ENCODE measurements at places on chromosomes 11 and 22.

- H3K27ac ChIP-seq = no peak overlapping the region
- no peaks in the 10 kb centered on the region for H3K36me3 ChIP-seq
- DNase-seq = no peak
- H3K4me3 ChIP-seq = no peak overlapping the region
- H3K4me1 ChIP-seq = no peaks in the 10 kb centered on the region
Observed at GRCh38 chr11:89433278-89433677, 57.9 kb downstream of the NOX4 start.

DNA sequence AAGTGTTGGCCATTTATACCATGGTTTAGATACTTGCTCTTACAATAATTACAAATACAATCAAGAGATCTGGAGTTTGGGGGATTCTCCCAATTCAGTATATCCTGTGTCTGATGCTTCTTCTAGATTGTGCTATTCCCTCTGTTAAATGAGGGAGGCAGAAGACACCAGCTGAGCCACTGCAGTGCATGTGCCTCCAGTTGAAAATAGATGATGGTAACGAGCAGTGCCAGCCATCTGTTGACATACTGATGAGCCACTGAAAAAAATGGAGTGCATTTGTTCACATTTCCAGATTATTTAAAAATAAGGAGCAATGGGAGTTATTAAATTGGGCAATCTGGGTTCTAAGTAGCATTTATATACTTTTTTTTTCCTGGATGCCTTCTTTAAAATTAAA, 1428.0 kb upstream of the TENM4 start:
- H3K4me1 ChIP-seq = no peaks in the 10 kb centered on the region
- H3K27ac ChIP-seq = no peak overlapping the region
- no peak for DNase-seq
- no peak overlapping the region for H3K4me3 ChIP-seq

DNA sequence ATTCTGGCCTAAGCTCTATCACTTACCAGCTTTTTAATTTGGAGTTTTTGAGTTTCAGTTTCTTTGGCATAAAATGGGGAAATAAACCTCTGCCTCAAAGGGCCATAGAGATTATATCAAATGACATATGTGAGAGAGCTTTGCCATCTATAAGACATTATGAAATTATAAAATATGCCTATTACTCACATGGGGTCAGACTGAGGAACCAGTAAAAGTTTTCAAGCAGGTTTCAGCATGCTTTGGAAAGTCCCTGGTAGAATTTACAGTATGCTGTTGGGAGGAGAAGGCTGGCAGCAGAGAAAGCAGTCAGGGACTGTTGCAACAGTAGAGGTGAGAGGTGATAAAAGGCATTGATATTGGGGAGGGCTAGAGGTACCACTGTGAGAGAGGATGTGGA, 13.6 kb upstream of the MTNR1B start:
- H3K27me3 ChIP-seq = no peaks in the 10 kb centered on the region
- H3K4me1 ChIP-seq = no peaks in the 10 kb centered on the region
- DNase-seq = no peak
- no peaks in the 10 kb centered on the region for H3K36me3 ChIP-seq

DNA sequence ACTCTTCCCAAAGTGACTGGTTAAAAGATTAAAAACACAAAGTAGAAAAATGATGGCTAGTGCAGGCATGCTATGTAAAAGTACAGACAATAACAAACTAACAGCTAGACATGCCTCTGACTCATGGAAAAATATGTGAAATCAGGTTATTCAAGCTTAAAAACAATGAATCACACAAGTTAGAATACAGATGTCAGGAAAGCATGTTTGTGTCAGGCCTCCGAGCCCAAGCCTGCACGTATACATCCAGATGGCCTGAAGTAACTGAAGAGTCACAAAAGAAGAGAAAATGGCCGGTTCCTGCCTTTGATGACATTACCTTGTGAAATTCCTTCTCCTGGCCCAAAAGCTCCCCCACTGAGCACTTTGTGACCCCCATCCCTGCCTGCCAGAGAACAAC, 110.1 kb downstream of the NOX4 start:
- H3K36me3 ChIP-seq = no peaks in the 10 kb centered on the region
- no peak for DNase-seq
- H3K27me3 ChIP-seq = no peaks in the 10 kb centered on the region
- H3K4me3 ChIP-seq = no peak overlapping the region
- no peak overlapping the region for H3K27ac ChIP-seq

DNA sequence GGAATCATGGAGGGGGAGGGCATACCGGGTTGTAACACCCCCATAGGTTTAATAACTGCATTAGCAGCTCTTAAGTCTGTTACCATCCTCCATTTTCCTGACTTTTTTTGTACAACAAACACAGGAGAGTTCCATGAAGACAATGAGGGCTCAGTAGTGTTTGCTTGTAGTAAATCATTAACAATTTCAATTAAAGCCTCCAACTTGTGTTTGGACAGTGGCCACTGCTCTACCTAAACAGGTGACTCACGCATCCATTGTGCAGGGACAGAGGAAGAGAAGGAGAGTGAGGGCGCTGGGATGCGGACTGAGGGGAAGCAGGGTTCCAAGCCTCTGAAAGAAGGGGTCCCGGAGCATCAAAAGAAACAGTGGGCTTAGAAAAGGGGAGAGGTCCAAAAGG, 21.3 kb upstream of the MTNR1B start:
- no peak overlapping the region for H3K4me3 ChIP-seq
- no peaks in the 10 kb centered on the region for H3K27me3 ChIP-seq
- H3K36me3 ChIP-seq = no peaks in the 10 kb centered on the region
- H3K4me1 ChIP-seq = no peaks in the 10 kb centered on the region

- no peak overlapping the region for H3K27ac ChIP-seq
- no peaks in the 10 kb centered on the region for H3K36me3 ChIP-seq
- DNase-seq = no peak
Observed at GRCh38 chr22:26606611-26607010, 11.2 kb downstream of the CRYBB1 start.

GRCh38 chr11:118705111-118705741, 25.8 kb upstream of the TREH start:
- H3K36me3 ChIP-seq = no peaks in the 10 kb centered on the region
- no peak overlapping the region for H3K27ac ChIP-seq
- H3K27me3 ChIP-seq = no peaks in the 10 kb centered on the region
- no peaks in the 10 kb centered on the region for H3K4me1 ChIP-seq

GRCh38 chr22:35217527-35217926, 39.8 kb upstream of the HMGXB4 start:
- H3K4me1 ChIP-seq = no peaks in the 10 kb centered on the region
- H3K27me3 ChIP-seq = no peaks in the 10 kb centered on the region
- H3K4me3 ChIP-seq = no peak overlapping the region
- DNase-seq = no peak

DNA sequence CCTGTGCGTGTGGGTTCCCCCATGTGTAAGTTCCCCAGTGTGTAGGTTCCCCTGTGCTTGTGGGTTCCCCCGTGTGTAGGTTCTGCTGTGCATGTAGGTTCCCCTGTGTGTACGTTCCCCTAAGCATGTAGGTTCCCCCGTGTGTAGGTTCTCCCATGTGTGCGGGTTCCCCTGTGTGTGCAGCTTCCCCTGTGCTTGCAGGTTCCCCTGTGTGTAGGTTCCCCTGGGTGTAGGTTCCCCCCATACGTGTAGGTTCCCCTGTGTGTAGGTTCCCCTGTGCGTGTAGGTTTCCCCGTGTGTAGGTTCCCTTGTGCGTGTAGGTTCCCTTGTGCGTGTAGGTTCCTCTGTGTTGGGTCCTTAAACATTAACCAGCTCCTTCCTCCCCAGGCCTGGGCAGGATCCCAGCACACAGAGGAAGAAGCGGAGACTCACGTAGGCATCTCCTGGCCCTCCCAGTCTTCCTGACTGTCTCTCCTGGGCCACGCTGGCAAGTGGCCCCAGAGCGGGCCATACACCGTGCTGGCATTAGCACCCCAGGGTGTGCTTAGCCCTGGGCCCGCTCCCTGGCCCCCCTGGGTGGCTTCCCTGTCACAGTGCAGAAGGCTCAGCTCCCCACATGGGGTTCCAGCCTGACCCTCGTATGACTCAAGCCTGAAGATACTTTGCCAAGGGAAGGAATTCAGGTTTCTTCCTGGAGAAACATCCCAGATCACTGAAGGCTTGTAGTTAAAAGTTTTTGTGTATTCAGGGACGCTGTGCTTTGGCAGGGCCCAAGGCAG, 2.8 kb upstream of the GRAMD4 start:
- H3K27me3 ChIP-seq = no peaks in the 10 kb centered on the region
- H3K27ac ChIP-seq = no peak overlapping the region
- peaks cover 46% of the 10 kb centered on the region for H3K36me3 ChIP-seq

- H3K4me3 ChIP-seq = no peak overlapping the region
- no peak overlapping the region for H3K27ac ChIP-seq
- no peaks in the 10 kb centered on the region for H3K27me3 ChIP-seq
Observed at GRCh38 chr22:25554238-25554671, 10.2 kb upstream of the GRK3 start.

DNA sequence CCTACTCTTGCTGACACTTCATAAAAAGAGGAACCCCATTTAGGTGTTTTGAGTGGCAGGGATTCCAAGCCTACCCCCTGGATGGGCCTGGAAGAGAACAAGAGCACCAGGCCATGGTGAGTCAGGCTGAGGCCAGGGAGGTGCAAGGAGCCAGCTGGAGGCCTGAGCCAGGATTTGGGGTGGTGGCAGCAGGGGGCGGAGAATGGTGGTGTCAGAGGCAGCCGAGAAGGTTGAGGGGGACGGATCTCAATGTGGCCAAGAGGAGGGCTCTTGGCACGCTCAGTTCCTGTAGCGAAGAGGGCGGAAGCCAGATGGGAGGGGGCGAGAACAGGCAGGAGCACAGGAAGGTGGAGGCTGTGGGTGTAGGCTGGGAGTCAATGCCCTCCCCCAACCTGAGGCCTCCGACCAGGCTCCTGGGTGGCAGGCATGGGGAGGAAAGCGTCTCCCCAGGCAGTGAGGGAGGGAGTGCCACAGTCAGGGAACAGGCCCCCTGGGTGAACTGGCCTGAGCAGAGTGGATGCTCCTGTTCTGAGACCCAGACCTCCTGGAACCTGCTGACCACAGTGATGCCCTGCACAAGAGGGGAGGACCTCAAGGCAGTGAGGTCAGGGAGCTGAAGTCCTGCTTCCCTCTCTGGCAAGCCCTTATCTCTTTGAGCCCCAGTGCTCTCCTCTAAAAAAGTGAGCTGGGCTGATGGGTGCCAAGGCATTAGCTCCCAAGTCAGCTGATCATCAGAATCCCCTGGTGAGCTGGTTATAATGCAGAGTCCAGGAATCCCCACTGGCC, 13.9 kb downstream of the RTN4RL2 start:
- H3K4me3 ChIP-seq = no peak overlapping the region
- no peak for DNase-seq
- H3K27me3 ChIP-seq = no peaks in the 10 kb centered on the region
- H3K27ac ChIP-seq = no peak overlapping the region

DNA sequence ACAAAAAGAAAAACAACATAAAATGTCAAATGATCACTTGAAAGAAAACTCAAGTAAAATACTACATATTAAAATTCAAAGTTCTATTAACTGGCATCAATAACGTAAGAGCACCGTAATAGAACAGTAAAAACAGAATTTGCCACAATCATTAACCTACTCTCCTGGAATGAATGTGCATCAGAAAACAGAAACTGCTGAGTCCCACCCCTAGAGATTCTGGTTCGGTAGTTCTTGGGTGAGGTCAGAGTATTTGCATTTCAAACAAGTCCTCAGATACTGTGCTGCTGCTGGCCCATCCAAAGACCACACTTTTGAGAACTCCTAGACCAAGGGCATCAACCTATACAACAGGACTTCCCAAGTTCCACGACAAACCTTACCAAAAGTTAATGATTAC, 23.5 kb downstream of the PITPNB start:
- H3K27ac ChIP-seq = no peak overlapping the region
- no peaks in the 10 kb centered on the region for H3K4me1 ChIP-seq
- no peak for DNase-seq
- no peak overlapping the region for H3K4me3 ChIP-seq
- H3K36me3 ChIP-seq = peaks cover 12% of the 10 kb centered on the region
- H3K27me3 ChIP-seq = no peaks in the 10 kb centered on the region

DNA sequence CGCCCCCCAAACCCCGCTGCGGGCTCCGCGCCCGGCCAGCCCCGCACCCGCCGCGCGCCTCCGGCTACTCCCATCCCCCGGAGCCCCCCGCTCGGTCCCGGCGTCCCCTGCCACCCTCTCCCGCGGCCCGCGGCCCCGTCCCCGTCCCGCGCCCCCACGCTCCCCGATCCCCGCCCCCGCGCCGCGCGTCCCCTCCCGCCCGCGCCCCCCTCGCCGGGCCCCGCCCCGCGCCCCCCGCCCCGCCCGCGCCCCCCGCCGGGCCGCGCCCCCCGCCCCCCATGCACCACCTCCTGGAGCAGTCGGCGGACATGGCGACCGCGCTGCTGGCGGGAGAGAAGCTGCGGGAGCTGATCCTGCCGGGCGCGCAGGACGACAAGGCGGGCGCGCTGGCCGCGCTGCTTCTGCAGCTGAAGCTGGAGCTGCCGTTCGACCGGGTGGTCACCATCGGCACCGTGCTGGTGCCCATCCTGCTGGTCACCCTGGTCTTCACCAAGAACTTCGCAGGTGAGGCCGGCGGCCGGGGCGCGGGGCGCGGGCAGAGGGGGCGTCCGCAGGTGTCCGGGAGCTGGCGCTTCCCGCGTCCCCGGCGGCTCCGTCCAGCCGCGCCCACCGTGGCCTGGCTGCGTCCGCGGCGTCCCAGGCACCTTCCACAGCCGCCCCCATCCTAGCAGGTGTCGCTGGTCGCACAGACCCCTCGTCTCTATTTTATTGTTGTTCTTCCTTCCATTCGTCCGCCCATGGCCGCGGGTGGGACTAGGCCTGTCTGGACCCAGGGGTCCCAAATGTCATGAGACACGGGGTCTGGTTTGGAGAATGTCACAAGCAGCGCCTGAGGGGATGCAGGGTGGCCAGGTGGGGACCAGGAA, at the start of gene PANX2:
Gene PANX2, plus strand, starts transcription at position 279 of the 866 bp plus-strand sequence. Its CDS starts 0 bp downstream, at position 279.
- no peak within 1 kb of the TSS for H3K27ac ChIP-seq
- peak within 1 kb of the TSS; percentile 8 for H3K4me3 ChIP-seq
- no peaks in the 10 kb centered on the region for H3K36me3 ChIP-seq
- H3K4me1 ChIP-seq = peaks cover 9% of the 10 kb centered on the region
- H3K27me3 ChIP-seq = peaks cover 23% of the 10 kb centered on the region

GRCh38 chr22:38180841-38181452, 683 bp downstream of the PLA2G6 start:
- no peaks in the 10 kb centered on the region for H3K27me3 ChIP-seq
- peak overlapping the region; percentile 77 for H3K27ac ChIP-seq
- no peaks in the 10 kb centered on the region for H3K36me3 ChIP-seq
- peaks cover 11% of the 10 kb centered on the region for H3K4me1 ChIP-seq

DNA sequence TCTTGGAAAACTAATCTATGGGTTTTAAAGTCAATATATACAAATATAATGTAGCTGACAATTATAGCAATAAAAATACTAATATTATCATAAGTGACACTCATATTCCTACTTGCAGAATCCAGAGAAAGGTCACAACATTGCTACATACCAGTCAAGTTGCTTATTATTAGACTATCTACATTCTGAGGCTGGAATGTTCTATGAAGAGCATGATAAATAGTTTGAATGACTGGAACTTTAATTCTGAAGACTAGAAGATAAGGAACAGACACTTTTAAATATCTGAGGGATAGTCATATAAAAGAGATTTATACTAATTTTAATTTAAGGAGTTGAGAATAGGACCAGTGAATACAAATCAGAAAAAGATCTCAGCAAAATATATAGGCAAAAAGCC, 146.0 kb downstream of the GUCY1A2 start:
- no peaks in the 10 kb centered on the region for H3K27me3 ChIP-seq
- H3K4me1 ChIP-seq = no peaks in the 10 kb centered on the region
- H3K27ac ChIP-seq = no peak overlapping the region
- no peak overlapping the region for H3K4me3 ChIP-seq
- H3K36me3 ChIP-seq = no peaks in the 10 kb centered on the region

- H3K27me3 ChIP-seq = no peaks in the 10 kb centered on the region
- no peak overlapping the region for H3K4me3 ChIP-seq
- no peaks in the 10 kb centered on the region for H3K36me3 ChIP-seq
- DNase-seq = peak; percentile 27
- peaks cover 7% of the 10 kb centered on the region for H3K4me1 ChIP-seq
Observed at GRCh38 chr11:108115500-108116140, 5.7 kb upstream of the ACAT1 start.
